Stimulated activated CD8-positive, alpha-beta memory T cell treated with anti-CD3 and anti-CD28 coated beads, Interleukin-7, amount 100 ng/mL, for 4 hours (primary cell): ENCODE measurements at places on chromosomes 12 and 14.

GRCh38 chr12:12562016-12562483 is 613 bp downstream of the DUSP16 start:
- DNase-seq = no peak

DNA sequence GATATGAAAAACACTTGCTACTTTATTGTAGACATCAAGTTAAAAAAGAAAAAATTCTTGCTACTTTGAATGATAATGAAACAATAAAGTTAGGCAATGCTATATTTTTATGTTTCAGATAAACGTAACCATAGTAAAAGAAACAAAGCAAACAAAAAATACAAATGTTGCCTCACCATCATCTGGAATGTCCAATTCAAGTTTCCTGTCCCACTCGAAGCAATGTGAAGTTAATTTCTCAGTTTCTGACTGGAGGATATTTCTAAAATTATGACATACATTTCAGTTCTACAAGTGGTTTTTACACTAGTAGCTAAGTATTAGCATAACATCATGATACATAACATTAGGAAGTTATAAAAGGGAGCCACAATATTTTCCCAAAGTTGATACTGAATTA is 20.9 kb downstream of the DLGAP5 start:
- DNase-seq = no peak

GRCh38 chr12:66900616-66901015 is 221.7 kb upstream of the GRIP1 start:
- DNase-seq = no peak

DNA sequence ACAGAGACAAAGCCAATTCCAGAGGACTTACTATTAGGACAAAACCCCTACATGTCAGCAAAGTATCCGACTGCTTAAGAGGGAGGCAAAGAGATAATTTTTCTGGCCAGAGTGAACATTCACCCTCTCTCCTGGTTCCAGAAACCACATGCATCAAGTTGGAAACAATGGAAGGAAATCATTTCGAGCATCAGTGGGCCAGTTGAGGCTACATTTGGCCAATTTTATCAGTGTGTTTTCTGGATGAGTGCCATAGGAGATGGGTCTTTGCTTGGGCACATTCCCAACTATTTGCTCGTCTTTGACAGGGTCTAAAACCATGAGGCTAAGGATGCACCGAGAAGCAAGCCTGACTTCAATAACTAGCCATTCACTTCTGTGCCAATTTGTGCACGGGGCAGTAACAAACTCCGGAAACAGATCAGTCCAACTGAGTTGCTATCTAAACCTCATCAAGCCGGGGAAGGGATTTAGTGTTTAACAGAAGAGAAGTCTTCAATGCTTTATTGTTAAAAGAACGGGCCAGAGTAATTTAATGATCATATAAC is 17.4 kb downstream of the EGLN3 start:
- DNase-seq = no peak

DNA sequence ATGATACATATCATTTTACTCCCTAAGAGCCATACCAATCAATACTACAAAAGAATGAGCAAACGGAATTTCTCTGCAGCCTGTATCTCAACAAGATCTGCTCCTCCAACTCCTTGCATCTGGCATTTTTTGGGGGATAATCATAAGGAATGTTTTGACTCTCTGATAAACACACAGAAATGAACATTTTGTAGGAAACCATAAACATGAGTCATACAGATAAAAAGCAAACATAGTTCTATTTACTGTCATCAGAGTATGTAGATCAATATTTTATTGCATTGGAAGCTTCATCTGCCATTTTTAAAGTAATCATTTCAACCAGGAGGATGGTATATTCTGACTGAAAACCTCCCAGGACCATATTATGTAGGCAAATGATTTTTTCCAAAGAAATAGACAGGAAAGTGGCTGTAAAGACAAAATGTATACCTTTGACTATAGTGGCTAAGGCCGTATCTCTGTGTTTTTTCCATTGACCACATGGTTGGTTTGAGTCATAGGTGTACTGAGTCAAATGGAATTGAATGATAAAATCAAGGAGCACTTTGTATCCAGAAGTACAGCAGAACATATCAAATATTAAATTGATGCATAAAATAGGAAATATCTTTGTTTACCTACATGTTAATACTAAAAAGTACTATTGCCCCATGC is 32.4 kb upstream of the CD69 start:
- DNase-seq = no peak

GRCh38 chr14:65849558-65849957 is 437.0 kb downstream of the FUT8 start:
- DNase-seq = no peak

DNA sequence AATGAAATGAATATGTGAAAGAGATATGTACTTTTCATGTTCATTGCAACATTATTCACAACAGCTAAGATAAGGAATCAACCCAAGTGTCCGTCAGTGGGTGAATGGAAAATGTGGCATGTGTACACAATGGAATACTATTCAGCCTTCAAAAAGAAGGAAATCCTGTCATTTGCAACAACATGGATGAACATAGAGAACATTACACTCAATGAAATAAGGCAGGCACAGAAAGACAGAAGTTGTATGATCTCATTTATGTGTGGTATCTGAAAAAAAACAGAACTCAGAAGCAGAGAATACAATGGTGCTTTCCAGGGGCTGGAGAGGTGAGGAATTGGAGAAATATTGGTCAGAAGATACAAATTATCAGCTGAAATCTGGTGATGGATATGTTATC is 54.0 kb downstream of the TAOK3 start:
- DNase-seq = no peak

DNA sequence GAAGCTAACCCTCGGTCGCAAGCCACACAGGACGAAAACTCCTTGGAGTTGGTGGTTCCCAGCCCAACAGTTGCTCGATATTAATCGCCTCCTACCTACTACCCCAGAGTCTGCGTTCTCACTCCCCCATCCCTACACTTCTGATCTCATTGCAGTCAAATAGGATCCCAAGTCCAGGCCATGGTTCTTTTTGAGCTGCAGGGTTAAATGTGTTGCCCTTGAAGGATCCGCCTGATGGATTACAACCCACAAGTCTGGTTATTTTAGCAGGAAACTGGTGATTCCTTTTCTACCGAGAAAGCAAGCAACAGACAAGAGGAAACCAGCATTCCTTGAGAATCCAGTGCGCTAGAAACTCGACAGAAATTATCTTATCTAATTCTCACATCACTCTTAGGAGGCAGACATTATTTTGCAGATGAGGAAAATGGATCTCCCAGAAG is 785 bp upstream of the NIN start:
- no peak for DNase-seq

DNA sequence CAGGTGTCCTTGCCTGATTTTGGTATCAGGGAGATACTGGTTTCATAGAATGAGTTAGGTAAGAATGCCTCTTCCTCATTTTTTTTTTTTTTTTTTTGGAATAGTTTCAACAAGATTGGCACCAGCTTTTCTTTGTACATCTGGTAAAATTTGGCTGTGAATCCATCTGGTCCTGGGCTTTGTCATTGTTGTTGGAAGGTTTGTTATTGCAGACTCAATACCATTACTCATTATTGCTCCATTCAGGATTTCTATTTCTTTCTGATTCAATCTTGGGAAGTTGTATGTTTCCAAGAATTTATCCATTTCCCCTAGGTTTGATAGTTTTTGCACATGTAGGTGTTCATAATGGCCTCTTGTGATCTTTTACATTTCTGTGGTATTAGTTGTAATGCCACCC is 126.0 kb upstream of the KITLG start:
- DNase-seq = no peak

DNA sequence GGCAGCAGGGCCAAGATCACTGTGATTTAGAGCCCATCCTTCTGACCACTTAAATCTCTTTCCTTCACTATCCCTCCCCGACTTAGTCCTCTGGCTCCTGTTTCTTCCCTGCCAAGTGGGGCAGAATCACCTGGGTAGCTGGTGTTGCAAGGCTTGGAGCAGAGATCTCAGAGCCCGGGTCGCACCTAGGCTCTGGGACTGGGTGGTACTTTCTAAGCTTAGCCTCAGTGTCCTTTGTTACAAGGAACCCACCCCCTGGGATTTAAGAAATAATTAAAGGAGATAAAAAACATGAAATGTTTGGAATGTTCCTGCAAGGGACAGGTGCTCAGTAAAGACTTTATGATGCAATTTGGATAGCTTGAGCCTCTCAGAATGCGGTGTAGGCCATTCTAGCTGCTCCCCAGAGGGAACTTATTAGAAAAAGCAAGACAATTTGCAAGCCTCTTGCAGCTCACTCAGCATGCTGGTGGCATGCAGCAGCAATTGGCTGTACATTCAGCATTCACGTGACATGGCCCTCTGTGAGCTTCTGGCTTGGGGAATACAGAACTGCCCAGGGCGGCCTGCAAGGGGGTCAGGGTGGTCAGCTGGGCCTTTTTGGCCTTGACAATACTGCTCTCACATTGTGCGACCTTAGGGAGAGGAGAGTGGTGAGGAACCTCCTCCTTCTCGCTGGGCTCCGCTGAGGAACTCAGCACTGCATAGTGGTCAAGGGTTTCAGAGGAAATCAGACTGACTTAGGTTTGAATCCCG is 16.8 kb downstream of the C14orf132 start:
- DNase-seq = no peak

DNA sequence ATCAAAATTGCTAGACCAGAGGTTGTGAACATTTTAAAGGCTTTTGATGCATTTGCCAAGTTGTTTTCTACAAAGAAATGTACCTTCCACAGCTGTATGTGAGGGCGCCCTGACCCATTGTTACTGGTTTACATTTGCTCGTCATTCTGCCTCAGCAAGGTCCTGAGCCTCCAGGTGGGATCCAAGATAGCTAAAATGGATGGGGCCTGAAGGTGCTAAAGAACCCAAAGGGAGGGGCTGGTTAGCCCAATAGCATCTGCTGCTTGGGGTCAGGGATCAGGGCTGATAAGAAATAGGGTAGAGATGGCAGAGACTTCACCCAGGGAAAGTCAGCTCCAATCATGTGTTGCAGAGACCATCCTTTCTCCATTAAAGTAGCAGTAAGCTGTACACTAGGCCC is 43.1 kb downstream of the GALNT16 start:
- DNase-seq = no peak

DNA sequence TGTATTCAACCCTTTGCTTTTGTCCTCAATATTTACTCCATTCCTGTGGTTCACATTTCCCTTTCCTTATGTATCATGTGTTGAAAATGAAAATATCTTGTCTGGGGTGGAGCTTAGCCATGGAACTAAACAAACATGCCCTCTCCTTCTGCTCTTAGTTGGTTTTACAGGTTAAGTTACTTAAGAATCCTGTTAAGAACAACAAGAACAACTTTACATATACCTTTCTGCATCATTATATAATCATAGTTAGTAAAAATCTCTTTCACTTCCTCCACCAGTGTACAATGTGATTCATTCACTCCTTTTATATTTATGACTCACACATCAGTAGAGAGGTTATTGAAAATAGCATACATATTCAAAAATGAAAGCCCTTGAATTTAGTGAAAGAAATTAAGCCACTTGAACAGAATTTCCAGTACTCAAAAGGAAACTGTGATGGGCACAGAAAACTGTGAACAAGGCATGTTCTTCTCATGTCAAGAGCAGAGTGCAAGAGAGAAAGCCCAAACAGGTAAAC is 307.7 kb downstream of the CCDC91 start:
- DNase-seq = no peak

- no peak for DNase-seq
Observed at GRCh38 chr12:34286934-34287333, 264.6 kb downstream of the ALG10 start.

DNA sequence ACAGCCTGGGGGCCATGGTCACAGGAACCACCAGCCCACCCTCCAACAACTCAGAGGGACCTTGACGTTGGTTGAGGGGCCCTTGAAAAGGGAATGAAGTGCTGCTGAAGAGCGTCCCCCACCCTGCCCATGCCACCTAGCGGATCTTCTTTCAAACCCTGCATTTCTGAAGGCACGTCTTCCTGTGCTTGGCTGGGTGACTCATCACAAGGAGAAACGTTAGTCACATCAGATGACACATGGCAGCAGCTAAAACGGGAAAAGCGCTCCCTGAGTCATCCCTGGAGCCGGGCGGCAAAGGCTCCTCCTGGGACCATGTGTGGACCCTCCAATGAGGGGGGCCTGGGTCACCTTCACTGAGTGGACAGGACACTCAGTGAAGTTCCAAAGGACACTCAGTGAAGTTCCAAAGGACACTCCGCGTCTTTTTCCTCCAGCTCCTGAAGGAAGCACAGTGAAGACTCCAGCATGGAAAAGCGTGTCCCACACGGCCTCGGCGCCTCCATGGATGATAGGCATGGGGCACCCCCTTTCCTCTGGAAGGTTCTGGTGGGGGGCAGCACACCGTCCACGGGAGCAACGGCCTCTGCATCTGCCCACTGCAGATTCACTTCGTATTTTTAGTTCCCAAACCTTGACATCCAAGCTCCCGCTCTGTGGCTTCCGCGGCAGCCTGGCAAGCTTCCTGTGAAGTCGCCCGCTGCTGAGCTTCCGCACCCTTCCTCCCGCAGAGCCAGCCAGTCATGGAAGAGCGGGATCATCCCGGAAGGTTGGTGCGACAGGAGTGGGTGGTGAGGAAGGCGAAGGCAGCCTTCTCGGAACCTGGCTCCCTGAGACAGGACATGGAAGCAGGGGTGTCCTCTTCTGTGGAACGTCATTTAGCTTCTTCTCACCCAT is 383.4 kb downstream of the VRK1 start:
- no peak for DNase-seq

- no peak for DNase-seq
Observed at GRCh38 chr12:4178424-4179170, 95.0 kb upstream of the CCND2 start.

GRCh38 chr12:98228683-98229539 is 286.5 kb upstream of the TMPO start:
- no peak for DNase-seq

GRCh38 chr12:52849511-52849910 is 717 bp upstream of the KRT78 start:
- no peak for DNase-seq

DNA sequence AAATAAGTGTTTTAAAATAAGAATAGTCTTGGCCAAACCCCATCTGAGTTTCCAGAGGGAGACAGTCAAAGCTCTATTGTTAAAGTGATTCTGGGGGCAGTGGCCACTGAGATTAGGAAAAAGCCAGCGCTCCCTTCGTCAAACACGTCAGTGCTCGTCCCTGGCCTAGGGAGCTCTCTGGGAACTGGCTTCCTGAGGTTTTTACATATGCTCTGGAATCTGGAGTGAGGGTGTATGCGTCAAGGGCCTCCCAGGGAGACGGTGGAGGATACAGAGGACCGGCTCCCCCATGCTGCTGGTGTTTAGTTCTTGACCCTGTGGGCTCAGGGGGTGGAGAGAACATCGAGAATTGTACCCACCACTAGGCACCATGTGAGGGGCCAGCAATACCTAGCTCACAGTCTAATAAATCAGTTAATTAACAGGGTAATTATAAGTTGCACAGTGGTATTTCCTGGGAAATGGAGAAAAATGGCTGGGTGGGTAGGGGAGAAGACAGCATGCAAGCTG is 87.0 kb downstream of the SLC25A47 start:
- DNase-seq = no peak
